NB4 (cell line): ENCODE measurements at places on chromosomes 16 and 17.
A peak's percentile ranks its signal among the peaks of the same experiment; 100 is the strongest.

- DNase-seq, result no peak
Observed at GRCh38 chr16:53414381-53414780, 19.9 kb upstream of the RBL2 start.

DNA sequence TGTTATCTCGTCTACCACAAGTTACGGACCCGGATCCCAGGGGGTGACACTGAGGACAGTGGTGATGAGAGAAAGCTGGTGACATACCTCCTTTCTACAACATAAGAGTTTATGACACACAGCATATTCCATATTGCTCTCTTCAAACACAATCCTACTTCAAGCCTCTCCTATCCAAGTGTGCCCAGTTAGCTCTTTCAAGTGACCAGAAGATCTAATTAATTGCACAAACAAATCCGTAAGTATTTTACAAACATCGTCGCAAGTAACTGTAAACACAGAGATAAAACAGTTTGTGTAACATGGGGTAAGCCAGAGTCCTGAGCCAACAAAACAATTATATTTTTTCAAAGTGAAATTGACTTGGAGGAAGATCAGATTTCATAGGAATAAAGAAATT is 235.0 kb downstream of the CHD9NB start:
- no peak for DNase-seq

GRCh38 chr16:71843572-71843971 is 2.2 kb upstream of the ATXN1L start:
- no peak for DNase-seq

DNA sequence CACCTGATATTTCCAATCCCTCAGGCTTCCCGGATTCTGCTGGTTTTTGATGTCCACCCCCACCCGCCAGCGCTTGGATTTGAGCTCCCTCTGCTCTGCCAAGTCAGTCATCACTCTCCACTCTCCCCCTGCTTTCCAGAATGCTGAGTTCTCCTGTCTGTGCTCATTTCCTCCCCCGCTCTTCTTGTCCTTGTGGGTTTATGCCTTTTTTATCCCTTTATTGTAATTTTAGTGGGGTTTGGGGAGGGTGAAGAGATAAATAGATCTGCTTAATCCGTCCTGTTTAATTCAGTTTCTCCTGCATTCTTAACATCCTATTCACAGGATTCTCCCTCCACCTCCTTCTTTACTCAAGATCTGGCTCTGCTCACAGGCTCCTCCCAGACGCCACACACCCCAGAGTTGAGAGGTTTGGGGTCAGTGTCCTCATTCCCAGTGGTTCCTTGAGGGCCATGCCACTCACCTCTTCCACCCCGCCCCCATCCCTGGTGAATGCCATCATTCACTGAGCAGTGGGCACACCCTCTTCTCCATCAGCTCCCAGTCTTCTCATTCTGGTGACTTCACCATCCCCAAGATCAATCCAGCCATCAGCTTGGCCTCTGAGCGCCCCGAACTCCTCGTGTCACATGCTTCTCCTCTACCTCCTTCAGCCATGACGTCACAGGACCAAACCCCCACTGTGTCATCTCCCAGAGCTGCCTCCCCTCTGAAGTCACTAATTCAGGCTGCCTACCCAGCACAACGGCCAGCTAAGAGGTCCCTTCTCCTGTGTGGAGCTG is 15.1 kb upstream of the GUCY2D start:
- no peak for DNase-seq

- DNase-seq, result no peak
Observed at GRCh38 chr17:72411124-72411563, 290.3 kb downstream of the SOX9 start.

- DNase-seq, result no peak
Observed at GRCh38 chr17:71164561-71164960, 956.3 kb upstream of the SOX9 start.

- DNase-seq, result peak; percentile 22
Observed at GRCh38 chr17:57195785-57196460, 60.4 kb upstream of the MSI2 start.

- peak; percentile 72 for DNase-seq
Observed at GRCh38 chr16:57801098-57801808, 1.0 kb downstream of the KIFC3 start.

DNA sequence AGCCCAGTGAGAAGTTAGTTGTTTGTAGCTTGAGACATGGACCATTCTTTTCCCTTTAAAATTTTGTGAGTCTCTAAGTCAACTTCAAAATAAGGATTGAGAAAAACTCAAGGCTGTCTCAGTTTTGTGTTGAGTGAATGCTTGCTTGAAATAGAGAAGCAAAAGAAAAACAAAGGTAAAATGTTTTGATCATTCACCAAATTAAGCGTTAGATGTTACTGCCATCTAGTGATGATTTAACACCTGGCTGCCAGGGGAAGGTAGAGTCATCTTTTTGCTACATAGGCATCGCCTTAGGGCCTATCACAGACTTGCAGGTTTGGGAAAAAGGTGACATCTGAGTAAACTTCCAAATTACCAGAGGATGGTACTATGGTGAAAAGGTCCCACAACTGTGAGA is 74.4 kb downstream of the PCTP start:
- DNase-seq, result peak; percentile 20

GRCh38 chr16:66919569-66920298 is 1.0 kb upstream of the CDH16 start:
- no peak for DNase-seq

DNA sequence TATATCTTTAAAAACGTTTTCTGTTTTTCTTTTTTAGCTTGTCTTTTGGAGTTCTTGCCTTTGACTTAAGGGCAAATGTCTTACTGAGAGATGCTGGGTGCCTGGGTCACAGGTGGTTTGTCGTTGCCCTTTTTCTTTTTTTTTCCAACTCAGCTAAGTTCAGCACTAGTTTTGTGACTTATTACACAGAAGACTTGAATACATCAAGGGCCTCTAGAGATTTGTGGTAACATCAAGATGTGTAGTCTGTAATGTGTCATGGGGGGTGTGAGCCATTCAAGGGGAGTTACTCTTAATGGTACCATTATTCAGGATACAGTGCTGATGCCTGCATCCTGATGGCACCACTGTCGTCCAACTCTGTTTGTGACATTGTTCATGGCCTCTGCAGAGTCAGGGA is 95.1 kb downstream of the PRKCA start:
- DNase-seq, result peak; percentile 19

- no peak for DNase-seq
Observed at GRCh38 chr17:32593003-32593402, 106.2 kb downstream of the CDK5R1 start.

DNA sequence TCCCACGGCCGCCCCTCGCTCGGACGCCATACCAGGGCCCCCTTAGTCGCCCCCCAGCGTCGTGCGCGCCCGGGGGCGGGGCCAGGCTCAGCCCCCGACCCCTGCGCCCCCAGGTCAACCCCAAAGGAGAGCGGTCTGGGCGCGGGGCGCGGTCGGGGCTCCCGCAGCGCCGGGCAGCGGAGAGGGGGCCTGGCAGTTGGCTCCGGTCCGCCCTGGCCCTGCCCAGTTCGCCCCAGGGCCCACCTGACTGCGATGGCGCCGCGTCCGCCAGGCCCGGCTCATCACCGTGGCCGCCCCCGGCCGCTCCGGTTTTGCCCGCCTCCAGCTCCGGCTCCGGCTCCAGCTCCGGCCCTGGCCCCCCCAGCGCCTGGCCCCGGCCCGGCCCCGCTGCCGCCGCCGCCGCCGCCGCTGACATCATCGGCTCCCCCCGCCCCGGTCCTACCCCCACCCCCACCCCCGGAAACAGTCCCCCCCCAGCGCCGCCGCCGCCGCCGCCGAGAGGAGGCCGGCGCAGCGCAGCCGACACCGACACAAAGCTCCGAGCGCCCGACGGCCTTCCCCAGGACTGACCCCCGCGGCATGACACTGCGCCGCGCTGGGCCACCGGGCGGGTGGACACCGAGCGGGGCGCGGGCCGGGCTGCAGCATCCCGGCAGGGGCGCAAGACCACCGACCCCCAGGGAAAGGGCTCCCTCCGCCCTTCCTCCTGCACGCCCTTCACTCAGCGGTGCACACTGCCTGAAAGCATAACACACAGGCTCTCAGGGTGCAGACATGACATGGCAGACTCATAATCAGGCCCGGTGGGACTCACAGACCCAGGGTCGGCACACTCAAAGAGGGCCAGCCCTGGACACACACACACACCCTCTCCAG is at the start of gene ZBTB4:
Gene ZBTB4, minus strand, starts transcription at position 419 of the 876 bp plus-strand sequence. CDS start 12,830 bp downstream, outside the sequence.
- peak; percentile 45 for DNase-seq

- DNase-seq, result no peak
Observed at GRCh38 chr16:81440888-81441761, 3.5 kb upstream of the CMIP start.

- no peak for DNase-seq
Observed at GRCh38 chr17:63268827-63269226, 177.3 kb downstream of the CYB561 start.

DNA sequence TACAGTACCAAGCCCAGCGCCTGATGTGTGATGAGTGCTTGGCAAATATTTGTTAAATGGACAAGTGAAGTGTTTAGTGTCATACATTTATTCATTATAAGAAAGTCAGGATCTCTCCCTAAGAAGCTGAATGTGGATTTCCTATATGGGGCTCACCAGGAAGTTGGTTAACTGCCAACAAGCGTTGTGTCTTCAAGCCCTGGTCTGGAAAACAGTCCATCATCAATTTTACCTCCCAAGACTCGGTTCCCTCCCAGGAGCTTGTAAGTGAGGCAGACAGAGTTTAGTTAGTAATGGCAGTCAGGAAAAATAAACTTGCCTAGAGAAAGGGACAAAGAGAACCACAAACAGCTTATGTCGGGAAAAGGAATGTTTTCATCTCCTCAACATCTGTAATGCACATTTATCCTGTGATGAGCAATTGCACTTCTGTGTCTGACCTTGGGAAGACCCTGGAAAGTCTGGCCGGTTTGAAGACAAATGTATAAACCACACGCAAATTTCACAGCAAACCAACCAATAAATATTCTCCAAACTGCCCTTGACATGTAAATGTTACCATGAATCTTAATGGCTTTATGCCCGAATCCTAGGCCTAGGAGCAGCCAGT is 28.3 kb downstream of the C16orf95 start:
- DNase-seq, result no peak

GRCh38 chr16:76926595-76926994 is 264.4 kb upstream of the MON1B start:
- no peak for DNase-seq

DNA sequence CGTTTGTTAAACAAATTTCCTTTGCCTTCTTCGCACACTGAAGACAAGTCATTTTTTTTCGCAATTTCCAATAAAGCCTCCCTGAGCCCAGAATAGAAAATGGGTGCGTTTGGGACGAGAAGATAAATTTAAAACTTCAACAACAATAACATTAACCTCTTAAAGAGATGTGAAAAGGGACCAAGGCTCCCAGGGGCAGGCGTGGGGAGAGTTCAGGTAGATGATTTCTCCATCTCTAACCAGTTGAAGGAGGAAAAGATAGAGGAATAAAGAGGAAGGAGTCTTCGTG is 1.3 kb upstream of the HOXB4 start:
- no peak for DNase-seq

DNA sequence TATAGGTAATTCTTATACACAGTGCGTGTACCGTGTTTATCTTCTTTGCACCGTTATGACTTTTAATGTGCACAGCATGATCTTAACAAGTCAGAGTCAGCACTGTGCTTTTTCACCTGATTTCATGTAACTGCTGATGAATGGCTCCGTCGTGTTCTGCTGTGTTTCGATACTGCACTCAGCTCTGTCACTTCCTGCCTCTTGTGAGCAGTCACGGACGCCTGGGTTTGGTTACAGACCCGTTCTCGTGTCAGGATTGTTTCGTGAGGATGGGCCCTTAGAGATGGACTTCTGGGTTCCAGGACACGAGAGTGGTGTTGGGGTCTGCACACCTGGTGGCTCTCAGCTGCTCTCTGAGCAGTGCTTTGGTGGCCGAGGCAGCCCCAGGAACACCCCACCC is 24.6 kb downstream of the TBCD start:
- DNase-seq, result no peak

GRCh38 chr16:84785843-84786581 is 33.8 kb upstream of the CRISPLD2 start:
- DNase-seq, result no peak

DNA sequence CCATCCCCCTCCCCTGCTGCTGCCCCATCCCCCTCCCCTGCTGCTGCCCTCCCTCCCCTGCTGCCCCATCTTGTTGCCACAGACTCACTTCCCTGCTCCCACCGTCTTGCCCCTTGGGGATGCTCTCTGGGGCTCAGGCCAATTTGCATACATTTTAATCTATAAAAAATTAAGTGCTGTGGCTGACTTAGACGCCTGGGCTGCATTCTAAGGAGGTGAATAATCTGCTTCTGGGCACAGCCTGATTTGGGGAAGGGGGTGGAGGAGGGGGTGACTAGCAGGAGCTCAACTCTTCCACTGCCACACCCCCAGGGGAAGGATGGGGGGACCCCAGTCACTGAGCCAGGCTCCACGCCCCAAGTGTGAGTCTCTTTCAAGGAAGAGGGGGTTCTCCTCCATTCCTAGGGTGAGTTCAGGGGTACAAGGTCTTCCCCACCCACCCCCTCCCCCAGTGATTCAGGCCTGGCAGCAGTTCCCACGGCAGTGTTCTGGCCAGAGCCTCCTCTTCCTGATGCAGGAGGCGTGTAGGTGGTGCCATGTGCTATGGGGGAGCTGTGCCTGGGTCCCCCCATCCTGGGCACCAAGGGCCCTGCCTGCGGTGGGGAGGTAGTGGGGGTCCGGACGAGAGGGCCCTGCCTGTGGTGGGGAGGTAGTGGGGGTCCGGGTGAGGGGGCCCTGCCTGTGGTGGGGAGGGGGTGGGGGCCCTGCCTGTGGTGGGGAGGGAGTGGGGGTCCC is 5.0 kb downstream of the DPH1 start:
- DNase-seq, result no peak

GRCh38 chr16:1416521-1416941 is 2.0 kb upstream of the UNKL start:
- DNase-seq, result no peak

DNA sequence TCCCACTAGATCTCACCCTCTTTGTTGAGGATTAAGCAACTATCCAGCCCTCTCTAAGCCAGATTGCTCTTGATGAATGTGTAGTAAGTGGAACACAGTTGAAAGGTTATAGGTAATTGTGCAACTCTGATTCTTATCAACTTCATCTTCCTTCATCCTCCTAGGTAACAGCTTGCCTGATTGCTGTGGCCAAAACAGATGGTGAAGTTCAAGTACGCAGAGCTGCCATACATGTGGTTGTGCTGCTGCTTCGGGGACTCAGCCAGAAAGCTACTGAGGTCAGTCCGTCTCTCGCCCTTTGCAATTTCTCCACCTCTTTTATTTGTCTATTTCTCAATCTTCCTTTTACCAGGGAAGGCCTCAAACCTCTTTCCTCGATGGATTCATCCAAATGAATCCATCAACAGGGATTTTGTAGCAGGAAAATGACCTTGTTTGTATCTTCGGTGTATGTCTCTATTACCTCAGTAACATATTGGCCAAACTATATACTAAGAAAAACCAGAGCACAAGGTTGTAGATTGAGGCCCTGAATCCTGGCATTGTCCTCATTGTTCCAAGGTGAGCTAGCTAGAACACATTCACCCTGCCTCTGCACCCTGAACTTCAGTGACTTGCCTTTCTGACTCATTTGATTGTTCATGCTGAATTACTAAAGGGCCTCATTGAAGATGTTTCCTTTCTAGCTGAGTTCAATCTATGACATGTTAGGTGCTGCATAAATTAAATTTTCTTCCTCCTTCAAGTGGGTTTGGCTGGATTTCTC is 65.1 kb upstream of the HAS3 start:
- DNase-seq, result peak; percentile 49
